Activated CD4-positive, alpha-beta T cell treated with anti-CD3 and anti-CD28 coated beads, Interleukin-2, amount 10 ng/mL, durations not matched to agents 24 days and 14 days (primary cell): ENCODE measurements at places on chromosomes 5 and 9. TPM values are rescaled to one million over a fixed set of nuclear protein-coding genes. Genes with fewer than 3 reads are reported as not detected.

DNA sequence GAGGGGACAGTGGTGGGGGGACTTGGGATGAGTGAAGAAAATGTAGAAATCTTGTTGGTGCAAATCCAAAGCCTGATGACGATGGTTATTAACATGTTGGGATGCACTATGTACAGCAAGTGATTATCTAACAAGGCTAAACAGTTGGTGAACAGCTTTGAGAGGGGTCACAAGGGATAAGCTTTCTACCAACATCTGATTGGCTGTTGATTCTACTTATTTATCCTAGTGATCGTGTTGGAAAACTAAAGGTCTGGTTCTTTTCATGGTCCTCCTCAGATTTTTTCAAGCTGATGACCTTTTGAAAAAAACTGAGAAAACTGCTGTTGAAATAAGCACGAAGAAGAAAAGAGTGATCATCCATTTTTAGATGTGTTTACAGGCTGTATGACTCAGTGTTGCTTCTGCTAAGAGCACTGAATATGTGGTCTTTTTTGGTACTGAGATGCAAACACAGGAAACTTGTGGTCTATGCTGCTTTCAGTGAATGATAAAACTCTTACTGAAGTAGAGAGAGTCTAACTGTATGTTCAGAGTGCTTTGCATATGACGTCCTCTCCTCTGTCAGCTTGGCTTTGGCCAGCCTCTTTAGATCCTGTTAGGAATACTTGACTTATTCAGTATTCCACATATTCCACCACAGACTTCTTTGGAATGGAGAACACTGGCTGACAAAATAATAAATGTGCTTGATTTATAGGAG, 174.8 kb downstream of the SLF1 start:
- peaks cover 1% of the 10 kb centered on the region for H3K36me3 ChIP-seq
- H3K27me3 ChIP-seq = peaks cover 9% of the 10 kb centered on the region
- H3K4me3 ChIP-seq = peak overlapping the region; percentile 78
- DNase-seq = peak; percentile 84

DNA sequence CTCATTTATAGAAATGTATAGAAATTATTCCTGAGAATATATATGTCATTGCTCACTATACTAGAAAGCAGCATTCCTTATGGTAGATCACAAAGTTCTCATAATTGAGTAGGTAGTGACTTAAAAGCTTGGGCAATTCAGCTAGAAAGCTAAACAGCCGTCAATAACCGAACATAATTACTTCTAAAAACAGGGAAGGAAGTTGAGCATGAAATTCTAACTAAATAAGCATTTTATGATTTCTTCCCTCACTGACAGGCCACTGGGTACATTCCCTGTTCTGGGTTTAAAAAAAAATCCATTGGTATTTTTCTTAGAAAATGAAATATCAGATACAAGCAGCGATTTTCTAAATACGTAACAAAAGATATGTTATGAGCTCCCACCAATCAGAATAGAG, 91.1 kb upstream of the DAB2 start:
- no peaks in the 10 kb centered on the region for H3K36me3 ChIP-seq
- H3K27ac ChIP-seq = no peak overlapping the region
- H3K4me3 ChIP-seq = no peak overlapping the region
- H3K27me3 ChIP-seq = peaks cover 10% of the 10 kb centered on the region

DNA sequence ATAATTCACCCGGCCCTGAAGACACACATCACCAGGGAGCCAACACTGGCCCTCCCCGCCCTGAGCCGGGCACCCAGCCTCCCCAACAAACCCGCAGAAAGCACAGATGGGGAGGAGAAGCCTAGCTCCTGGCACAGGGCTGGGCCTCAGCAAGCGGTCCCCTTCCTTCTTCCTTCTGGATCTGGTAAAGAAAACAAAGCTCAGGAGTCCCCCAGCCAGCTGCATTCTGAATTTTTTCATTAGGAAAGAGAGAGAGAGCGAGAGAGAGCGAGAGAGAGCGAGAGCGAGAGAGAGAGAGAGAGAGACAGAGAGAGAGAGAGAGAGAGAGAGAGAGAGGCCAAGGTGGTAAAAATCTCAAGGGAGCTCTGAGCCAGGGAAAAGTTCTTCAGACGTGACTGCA, 195.7 kb downstream of the CRB2 start:
- H3K36me3 ChIP-seq = peaks cover 6% of the 10 kb centered on the region
- peaks cover 20% of the 10 kb centered on the region for H3K4me1 ChIP-seq
- no peaks in the 10 kb centered on the region for H3K27me3 ChIP-seq
- H3K4me3 ChIP-seq = no peak overlapping the region
- no peak overlapping the region for H3K27ac ChIP-seq
- no peak for DNase-seq

DNA sequence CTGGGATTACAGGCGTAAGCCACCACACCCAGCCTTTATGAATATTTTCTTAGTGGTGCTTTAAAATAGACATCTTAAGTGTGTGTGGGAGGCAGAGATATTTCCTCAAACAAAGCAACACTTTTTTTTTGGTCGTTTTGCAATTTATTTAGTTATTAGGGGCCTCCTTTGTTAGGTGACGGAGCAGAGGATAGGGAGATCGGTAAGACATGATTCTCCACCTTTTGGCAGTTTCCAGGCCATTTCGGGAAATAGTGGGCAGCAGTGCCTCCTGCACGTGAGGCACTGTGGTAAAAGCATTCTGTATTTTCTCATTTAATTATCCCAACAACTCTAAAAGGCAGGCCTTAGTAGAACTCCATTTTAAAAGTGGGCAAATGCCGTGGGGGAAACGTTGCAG, 1.9 kb downstream of the OCLN start:
- peaks cover 55% of the 10 kb centered on the region for H3K27me3 ChIP-seq
- H3K27ac ChIP-seq = no peak overlapping the region
- no peaks in the 10 kb centered on the region for H3K36me3 ChIP-seq
- no peak for DNase-seq
- H3K4me1 ChIP-seq = peaks cover 4% of the 10 kb centered on the region

DNA sequence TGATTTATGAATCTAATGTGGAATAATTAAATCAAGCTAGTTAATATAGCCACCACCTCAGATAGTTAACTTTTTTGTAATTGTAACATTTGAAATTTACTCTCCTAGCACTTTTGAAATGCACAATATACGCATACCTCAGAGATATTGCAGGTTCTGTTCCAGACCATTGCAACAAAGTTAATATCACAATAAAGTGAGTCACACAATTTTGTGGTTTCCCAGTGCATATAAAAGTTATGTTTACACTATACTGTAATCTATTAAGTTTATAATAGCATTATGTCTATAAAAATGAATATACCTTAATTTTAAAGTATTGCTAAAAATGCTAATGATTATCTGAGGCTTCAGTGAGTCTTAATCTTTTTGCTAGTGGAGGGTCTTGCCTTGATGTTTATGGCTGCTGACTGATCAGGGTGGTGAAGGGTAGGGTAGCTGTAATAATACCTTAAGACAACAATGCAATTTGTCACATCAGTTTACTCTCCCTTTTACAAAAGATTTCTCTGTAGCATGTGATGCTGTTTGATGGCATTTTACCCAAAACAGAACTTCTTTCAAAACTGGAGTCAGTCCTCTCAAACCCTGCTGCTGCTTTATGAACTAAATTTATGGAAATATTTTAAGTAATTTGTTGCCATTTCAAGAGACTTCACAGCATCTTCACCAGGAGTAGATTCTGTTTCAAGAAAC, 235.1 kb upstream of the ADAMTSL1 start:
- no peaks in the 10 kb centered on the region for H3K36me3 ChIP-seq
- DNase-seq = no peak
- no peaks in the 10 kb centered on the region for H3K27me3 ChIP-seq
- no peak overlapping the region for H3K27ac ChIP-seq

GRCh38 chr5:10393491-10393890, 40.0 kb downstream of the MARCHF6 start:
- H3K4me1 ChIP-seq = peaks cover 2% of the 10 kb centered on the region
- no peak for DNase-seq
- no peak overlapping the region for H3K4me3 ChIP-seq
- no peak overlapping the region for H3K27ac ChIP-seq

Gene IFNK
- total RNA-seq = not detected in 2 replicates
